Neural crest cell (in vitro differentiated cells): ENCODE measurements at places on chromosomes 13 and 19.

- DNase-seq, result no peak
These were observed 141.0 kb downstream of the RAP2A start for GRCh38 chr13:97574926-97575325.

- no peak for DNase-seq
These were observed 2.3 kb upstream of the UPK1A start for GRCh38 chr19:35663981-35664380.

DNA sequence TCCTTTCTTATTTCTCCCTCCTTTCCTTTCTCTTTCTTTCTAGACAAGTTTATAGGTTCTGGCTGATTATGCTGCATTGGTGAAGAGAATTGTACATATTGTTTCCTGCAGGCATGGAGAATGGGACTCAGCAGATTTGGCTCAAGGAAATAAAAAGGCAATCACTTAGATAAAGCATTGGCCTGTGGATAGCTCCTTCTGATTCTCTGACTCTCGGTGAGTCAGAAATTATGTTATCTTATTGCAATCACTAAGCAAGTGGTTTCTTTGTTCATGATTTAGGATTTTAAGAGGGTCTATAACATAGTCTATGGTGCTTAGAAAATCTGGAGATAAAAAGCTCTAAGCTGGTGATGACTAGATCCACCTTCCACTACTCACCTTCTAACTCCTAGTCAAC lies 54.0 kb upstream of the POSTN start:
- DNase-seq, result no peak

- peak; percentile 97 for DNase-seq
These were observed 13.1 kb downstream of the DDX39A start for GRCh38 chr19:14405758-14406644.

DNA sequence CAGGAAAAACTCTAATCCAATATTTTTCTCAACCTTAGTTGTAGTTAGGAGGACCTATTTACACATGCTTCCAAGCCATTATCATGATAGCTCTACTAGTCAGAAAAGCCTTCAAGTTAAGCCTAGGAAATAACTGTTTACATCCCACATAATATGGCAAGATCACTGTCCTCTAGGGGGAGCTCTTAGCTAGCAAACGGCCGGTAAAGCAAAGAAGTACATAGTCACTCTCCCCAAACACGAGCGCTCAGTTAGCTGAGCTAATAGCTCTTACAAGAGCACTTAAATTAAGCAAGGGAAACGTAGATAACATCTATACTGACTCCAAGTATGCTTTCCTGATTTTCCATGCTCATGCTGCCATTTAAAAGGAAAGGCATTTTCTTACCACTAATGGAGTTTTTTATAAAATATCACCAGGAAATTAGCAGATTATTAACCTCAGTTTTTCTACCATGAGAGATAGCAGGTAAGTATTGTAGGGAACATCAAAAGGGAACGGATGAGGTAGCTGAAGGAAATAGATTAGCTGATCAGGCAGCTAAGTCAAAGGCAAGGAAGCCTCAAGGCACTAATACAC lies 100.6 kb upstream of the PABPC3 start:
- DNase-seq, result peak; percentile 54

DNA sequence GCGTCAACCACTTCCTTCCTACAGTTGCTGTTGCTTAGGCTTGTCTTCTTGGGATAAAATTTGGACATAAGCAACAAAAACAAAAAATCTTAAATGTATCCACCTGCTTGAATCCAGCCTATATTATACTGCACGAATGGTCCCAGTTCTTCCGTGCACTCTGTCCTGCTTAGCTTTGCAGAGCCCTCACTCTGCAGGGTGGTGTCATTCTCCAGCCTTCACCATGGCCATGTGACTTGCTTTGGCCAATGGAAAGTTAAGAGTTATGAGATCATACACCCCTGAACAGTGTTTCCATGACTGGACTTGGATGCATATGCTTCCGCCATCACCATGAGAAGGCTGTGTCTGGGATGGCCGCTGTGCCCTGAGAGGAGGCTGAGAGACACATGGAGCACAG lies 27.4 kb upstream of the SACS start:
- DNase-seq, result no peak

- no peak for DNase-seq
These were observed 11.9 kb upstream of the ZNF675 start for GRCh38 chr19:23698711-23699520.
